ENCODE measurements at places on chromosomes 2 and 18.
A peak's percentile ranks its signal among the peaks of the same experiment; 100 is the strongest.

DNA sequence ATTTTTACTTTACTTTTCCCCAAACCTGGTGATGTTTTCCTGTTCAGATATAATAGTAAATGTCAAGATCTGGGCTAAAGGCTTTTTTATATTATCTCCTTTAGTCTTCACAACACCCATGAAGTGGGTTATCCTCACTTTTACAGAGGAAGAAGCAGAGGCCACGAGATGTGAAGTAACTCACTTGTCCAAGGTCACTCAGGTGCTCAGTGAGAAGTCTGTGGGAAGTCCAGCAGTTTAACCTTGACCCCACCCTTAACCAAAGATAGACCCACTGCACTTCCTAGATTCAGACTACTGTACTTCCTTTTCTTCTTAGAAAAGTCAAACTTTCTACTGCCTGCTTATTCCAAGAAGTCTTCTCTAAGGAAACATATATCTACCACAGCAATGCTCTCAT is 56.3 kb upstream of the STAT1 start:
- no peak for DNase-seq

- DNase-seq, result no peak
Observed at GRCh38 chr18:5584746-5585417, 41.1 kb upstream of the EPB41L3 start.

- DNase-seq, result no peak
Observed at GRCh38 chr18:71079606-71080005, 790.8 kb downstream of the SOCS6 start.

DNA sequence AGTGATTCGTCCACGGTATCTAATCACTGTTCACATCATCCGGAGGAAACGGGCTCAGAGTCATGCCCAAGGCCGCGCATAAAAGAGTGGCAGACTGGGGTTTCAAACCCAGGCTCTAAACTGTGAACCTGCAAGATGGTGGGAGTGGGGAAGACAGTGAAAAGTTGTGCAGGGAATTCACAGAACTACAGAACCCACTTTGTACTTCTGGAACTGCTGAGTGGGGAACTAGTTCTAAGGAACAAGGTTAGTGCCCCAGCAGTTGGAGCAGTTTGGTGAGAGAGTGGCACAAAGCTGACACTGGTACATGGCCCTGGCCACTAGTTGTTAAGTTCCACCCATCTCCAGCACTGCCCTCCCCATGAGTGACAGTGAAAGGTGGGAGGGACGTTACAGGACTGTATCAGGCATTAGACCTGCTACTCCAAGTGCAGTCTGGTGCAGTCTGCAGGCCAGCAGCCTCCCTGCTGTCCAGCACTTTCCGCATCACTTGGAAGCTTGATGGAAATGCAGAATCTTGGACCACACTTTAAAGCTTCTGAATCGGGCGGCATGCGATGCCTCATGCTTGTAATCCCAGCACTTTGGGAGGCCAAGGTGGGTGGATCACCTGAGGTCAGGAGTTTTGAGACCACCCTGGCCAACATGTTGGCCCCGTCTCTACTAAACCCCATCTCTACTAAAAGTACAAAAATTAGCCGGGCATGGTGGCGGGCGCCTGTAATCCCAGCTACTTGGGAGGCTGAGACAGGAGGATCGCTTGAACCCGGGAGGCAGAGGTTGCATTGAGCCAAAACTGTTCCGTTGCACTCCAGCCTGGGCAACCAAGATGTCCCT is 47.3 kb downstream of the C2orf42 start:
- peak; percentile 44 for DNase-seq

GRCh38 chr2:125095826-125096225 is 1070.7 kb downstream of the CNTNAP5 start:
- DNase-seq, result no peak

DNA sequence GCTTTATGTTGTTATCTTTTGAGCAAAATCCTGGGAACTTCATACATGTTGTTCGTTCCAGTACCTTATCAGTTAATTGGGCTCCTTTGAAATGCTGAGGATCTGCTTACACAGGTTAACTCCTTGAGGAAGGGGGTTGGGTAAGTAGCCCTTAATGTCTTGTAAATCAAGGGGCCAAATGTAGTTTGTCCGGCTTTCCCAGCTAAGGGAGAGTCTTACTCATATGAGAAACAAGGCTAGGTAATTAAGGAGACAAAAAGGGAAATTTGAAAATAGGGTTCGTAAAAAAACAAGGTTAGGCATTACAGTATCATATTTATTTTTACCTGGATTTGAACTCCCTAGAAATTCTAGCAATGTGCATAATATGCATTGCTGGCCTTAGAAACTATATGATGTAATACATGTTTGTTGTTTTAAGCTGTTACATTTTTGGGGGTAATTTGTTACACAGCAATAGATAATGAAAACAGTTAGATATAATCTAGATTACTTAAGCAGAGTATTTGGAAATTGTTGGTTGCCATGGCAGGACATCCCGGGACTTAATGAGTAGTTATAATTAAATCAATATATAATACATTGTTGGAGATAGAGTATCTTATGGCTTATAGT is 30.9 kb upstream of the RNF149 start:
- no peak for DNase-seq
